ENCODE measurements at places on chromosomes 12 and 14. TPM values are rescaled to one million over a fixed set of nuclear protein-coding genes. Genes with fewer than 3 reads are reported as not detected.

- no peaks in the 10 kb centered on the region for H3K36me3 ChIP-seq
- DNase-seq: no peak
- peaks cover 2% of the 10 kb centered on the region for H3K27me3 ChIP-seq
- no peak overlapping the region for H3K27ac ChIP-seq
- H3K4me3 ChIP-seq: no peak overlapping the region
These were observed 34.0 kb upstream of the ALG10 start for GRCh38 chr12:33988197-33988805.

Gene FKBP3
- 73.9 TPM for total RNA-seq

GRCh38 chr12:95611676-95612309, 60.5 kb upstream of the USP44 start:
- no peak overlapping the region for H3K4me3 ChIP-seq
- H3K36me3 ChIP-seq: no peaks in the 10 kb centered on the region
- no peak for DNase-seq
- H3K27me3 ChIP-seq: peaks cover 5% of the 10 kb centered on the region
- H3K27ac ChIP-seq: no peak overlapping the region

Gene DPPA3
- total RNA-seq: not detected

DNA sequence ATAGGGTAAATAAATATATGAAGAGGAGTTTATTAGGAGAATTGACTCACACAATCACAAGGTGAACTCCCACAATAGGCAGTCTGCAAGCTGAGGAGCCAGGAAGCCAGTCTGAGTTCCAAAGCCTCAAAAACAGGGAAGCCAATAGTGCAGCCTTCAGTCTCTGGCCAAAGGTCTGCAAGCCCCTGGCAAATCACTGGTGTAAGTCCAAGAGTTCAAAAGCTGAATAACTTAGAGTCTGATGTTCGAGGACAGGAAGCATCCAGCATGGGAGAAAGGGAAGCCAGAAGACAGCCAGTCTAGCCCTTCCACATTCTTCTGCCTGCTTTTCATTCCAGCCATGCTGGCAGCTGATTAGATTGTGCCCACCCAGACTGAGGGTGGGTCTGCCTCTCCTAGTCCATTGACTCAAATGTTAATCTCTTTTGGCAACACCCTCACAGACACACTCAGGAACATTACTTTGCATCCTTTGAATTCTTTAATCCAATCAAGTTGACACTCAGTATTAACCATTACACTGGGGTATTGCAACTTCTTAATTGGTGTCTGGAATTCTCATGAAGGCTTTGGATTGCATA, 736.5 kb upstream of the LMO3 start:
- H3K4me1 ChIP-seq: no peaks in the 10 kb centered on the region
- H3K27ac ChIP-seq: no peak overlapping the region
- no peak for DNase-seq
- H3K4me3 ChIP-seq: no peak overlapping the region
- H3K36me3 ChIP-seq: no peaks in the 10 kb centered on the region

Gene HOXC4
- not detected for total RNA-seq

- no peak overlapping the region for H3K4me3 ChIP-seq
- H3K36me3 ChIP-seq: peaks cover 19% of the 10 kb centered on the region
- H3K27ac ChIP-seq: no peak overlapping the region
- peaks cover 12% of the 10 kb centered on the region for H3K4me1 ChIP-seq
- H3K27me3 ChIP-seq: no peaks in the 10 kb centered on the region
These were observed 19.1 kb downstream of the TPCN1 start for GRCh38 chr12:113240395-113240794.

GRCh38 chr14:70188659-70189455, at the start of gene SLC8A3:
SLC8A3 (minus strand) TSS chr14:70188951; CDS start chr14:70168422, 20,529 bp downstream.
- peak; percentile 64 for DNase-seq
- H3K4me1 ChIP-seq: peaks cover 19% of the 10 kb centered on the region
- H3K27ac ChIP-seq: peak within 1 kb of the TSS; percentile 28
- peak within 1 kb of the TSS; percentile 71 for H3K4me3 ChIP-seq
- peaks cover 56% of the 10 kb centered on the region for H3K27me3 ChIP-seq
- H3K36me3 ChIP-seq: no peaks in the 10 kb centered on the region

GRCh38 chr12:125245581-125246557, 180.6 kb downstream of the AACS start:
- H3K36me3 ChIP-seq: no peaks in the 10 kb centered on the region
- no peak overlapping the region for H3K4me3 ChIP-seq
- no peak for DNase-seq
- H3K27ac ChIP-seq: no peak overlapping the region

Gene RNF41
- 25.2 TPM for total RNA-seq

GRCh38 chr14:58844544-58844943, 206.8 kb downstream of the DACT1 start:
- H3K36me3 ChIP-seq: no peaks in the 10 kb centered on the region
- H3K4me3 ChIP-seq: no peak overlapping the region
- no peaks in the 10 kb centered on the region for H3K4me1 ChIP-seq
- DNase-seq: no peak
- no peaks in the 10 kb centered on the region for H3K27me3 ChIP-seq

All from activated CD4-positive, alpha-beta T cell treated with anti-CD3 and anti-CD28 coated beads for 36 hours (primary cell).